Brain microvascular endothelial cell (primary cell): ENCODE measurements at places on chromosomes 7 and 10.

GRCh38 chr7:101628522-101628921 lies 574 bp downstream of the MYL10 start:
- no peak for DNase-seq

DNA sequence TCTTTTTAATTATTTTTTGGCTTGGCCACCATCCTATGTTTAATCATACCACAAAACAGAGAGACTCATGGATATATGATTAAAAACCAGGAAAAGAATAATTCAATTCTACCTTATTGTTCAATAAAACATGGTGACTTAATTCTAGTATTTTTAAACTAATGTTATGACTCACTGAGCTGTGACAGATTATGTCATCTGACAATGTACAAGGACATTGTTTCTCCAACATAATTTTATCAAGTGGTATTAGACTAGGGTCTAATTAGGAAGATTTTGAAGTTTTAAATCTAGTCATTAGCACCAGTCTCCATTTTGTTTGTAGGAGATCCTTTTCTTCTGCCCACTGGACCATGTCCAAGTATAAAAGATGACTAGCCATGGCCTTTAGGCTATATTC lies 199.3 kb upstream of the MDFIC start:
- no peak for DNase-seq

- DNase-seq = no peak
Measured at GRCh38 chr7:36159618-36160017, 6.6 kb downstream of the EEPD1 start.

DNA sequence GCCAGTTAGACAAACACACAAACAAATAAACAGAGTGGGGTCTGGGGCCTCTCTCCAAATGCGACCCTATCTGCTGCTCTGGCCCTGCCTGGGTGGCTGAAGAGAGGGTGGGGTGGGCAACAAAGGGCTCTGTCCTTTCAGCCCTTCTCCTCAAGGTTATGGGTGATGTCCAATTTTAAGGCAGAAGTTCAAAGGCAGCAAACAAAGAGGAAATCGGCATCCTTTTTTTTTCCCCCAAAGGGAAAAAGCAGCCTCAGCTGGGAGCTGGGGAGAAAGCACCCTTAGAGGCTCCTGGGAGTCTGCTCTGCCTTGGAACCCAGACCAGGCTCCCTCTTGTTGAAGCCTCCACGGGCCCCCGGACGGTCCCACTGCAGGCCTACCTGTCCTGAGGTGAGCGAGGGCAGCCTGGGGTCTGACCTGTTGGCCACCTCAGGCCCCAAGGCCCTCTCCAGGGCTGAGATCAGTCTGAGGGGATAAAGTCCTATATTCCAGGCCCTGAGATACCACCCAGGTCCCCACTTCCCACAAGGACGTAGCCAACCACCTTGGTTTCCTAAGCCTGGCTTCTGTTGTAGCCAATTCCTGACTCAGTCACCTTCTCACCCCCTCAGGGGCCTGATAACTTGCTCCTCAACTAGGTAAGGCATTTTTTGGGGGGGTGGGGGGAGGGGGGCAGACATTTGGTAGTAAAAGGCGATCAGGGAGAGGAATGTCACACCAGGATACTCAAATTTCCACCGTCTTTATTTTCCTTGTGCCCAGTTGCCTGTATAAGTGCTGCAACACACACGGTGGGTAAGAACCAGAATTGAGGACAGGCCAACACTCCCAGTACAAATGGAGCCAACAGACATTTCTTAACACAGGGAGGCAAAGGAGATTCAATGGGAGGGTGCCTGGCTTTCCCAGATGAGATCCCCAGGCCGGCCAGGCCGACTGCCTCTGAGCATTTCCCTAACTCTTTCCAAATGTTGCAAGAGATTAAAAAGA lies 4.3 kb downstream of the HOXA11 start:
- DNase-seq = no peak

- no peak for DNase-seq
Measured at GRCh38 chr7:13037216-13037615, 349.8 kb downstream of the ARL4A start.

- no peak for DNase-seq
Measured at GRCh38 chr10:107807836-107808235, 643.3 kb upstream of the SORCS1 start.

DNA sequence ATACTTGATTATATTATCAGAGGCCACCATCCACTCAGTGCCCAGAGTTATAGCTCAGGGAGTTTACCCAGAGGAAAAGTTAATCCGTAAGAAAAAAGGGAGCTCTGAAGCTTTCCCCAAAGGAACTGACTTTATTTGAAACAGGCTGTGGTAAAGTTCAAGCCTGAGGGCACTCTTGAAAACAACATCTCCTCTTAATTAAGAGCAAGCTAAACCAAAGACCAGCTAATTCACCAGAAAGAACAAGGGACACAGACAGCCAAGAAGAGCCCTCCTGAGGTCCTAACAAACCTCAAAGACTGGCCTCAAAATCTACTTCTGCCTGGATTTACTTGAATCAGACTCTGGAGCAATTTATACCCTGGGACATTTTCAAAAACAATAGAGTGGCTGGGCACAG lies 159.6 kb upstream of the CHST15 start:
- no peak for DNase-seq

GRCh38 chr10:34826857-34827766 lies 12.0 kb upstream of the PARD3 start:
- no peak for DNase-seq

GRCh38 chr10:85665078-85665477 lies 701.5 kb downstream of the GRID1 start:
- no peak for DNase-seq

DNA sequence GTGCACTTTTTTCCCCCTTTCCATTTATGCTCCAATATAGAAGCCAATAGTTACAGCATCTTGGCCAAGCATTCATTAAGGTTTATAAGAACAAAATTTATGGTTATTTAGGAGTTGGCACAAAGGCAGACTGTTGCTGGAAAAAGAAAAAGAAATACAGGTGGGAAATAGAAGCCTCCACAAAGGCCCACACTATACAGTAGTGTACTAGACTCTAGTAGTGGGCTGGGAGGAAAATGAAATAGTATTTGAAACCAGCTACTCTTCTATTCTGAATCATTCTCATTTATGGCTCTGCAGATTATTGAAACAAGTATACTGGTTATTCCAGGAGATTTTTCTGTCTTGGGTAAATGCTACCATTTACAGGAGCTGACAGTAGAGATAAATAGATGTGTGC lies 80.9 kb upstream of the CDK6 start:
- no peak for DNase-seq

DNA sequence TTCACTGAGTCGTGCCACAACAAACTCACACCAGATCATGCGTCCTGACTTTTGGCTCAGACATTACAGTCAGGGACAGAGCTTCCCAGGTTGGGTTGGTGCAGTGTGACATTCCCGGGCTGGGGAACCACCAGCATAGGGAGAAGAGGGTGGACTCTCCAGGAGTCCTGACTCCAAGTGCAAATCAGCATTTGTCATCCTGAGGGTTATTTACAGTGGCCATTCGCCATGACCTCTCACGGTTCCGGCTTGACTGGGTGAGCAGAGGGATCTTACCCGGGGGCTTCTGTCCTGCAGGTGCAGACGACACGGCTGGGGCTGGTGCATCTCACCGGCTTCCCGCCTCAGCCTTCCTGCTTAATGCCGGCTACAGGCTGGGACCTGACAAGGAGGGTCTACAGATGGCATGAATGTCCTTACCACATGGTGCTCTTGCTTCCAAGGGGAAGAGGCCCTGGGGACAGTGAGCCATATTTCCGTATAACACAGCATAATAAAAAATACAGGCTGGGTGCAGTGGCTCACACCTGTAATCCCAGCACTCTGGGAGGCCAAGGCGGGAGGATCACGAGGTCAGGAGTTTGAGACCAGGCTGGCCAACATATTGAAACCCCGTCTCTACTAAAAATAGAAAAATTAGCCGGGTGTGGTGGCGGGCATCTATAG lies 12.5 kb upstream of the INTS1 start:
- no peak for DNase-seq

- DNase-seq = no peak
Measured at GRCh38 chr10:80144067-80144695, 11.7 kb downstream of the PLAC9 start.

DNA sequence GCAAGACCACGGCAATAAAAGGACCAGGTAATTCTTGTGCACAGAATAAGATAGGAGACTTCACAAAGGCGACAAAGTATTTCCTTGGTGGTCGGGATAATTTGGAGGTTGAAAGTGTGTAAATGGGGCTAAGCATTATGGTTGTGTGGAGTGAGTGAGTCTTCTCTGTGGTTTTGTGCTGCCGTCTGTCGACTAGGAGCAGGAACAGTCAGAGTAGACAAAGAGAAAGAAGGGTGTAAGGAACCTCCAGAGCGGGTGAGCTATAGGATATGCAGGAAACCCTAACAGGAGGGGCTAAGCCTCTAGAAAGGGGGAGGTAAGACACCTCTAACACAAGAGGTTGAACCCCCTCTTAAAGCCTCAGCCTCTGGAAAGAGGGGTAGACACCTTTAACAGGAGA lies 201.6 kb downstream of the SH2D4B start:
- DNase-seq = no peak

DNA sequence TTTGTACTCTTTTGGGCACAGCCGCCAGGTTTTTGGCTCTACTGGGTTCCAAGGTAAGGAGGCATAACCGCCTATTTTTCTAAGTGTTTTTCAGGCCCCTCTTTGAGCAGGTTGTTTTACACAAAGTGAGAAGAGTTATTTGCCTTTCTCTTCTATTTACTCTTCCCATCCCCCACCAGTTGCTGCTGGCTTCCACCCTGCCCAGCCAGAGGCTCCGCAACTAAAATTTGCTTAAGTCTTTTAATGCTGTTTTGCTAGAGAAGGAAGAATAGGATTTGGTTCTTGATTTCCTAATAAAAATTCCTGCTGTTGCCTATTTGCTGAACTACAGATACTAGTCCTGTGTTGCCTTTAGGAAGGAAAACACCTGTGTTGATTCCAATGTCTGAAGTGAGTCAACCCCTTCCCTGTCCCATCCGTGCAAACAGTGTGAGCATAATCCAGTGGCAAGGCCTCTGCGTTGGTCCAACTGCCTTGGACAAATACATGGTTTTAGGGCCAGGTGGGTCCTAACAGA lies 1.9 kb downstream of the PLA2G12B start:
- DNase-seq = no peak

GRCh38 chr10:97643441-97643985 lies 3.0 kb downstream of the PI4K2A start:
- DNase-seq = no peak

- DNase-seq = no peak
Measured at GRCh38 chr10:71363936-71364335, 32.8 kb upstream of the CDH23 start.

DNA sequence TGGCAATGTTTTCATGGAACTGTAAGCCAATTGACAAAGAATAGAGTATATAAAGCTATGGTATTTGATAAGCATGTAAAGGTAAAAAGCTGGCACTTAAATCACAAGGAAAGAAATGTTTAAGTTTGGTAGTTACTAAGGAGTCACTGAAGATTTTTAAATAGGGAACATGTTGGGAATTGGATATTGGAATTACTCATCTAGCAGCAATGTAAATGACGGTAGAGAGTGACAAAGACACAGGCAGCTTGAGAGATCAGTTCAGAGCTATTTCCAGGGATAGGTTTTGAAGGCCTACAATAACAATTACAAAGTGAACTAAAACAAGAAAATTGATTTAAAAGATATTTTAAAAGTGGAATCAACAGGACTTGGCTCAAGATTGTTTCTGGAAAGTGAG lies 36.8 kb downstream of the SP8 start:
- DNase-seq = no peak

DNA sequence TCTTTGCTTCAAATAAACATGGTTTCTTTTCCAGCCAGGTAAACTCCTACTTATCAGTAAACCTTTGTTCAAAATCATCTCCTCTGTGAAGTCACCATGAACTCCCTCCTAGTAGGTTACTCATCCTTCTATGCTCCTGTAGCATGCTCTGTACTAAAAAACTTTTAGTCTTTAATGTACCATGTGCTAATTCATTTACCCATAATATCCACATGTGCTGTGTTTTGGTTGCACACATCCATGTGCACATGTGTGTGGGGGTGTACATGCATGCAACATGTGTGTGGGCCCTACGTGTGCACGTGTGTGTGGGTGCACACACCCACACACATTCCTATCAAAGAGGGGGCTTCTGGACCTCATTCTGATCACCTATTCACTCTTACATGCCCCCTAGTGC lies 259.9 kb upstream of the SP4 start:
- DNase-seq = no peak

DNA sequence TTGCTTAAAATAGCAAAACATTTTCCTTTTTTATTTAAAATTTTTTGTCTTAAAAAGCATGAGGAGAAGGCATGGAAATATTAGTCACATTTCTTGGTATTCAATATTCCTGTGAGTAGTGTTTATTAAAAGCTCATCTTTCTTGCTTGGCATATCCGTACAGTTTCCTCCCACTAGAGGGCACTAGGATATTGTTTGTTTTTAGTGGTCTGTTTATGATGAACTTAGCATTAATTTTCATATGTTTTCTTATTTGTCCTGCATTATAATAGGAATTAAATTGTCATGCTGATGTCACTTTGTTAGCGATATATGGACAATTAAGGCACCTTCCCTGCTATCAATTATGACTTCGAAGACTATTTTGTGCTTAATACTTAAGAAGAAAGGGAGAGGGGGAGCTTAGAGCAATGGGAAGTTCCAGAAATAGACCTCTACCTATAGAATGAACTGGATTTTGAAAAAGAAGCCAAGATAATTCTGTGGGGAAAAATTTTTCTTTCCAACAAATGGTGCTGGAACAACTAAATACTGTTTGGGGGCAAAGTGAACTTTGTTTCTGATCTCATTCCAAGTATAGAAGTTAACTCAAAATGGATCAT lies 91.0 kb upstream of the STRIP2 start:
- peak; percentile 41 for DNase-seq

- peak; percentile 96 for DNase-seq
Measured at GRCh38 chr7:4665661-4666060, 16.4 kb upstream of the FOXK1 start.

DNA sequence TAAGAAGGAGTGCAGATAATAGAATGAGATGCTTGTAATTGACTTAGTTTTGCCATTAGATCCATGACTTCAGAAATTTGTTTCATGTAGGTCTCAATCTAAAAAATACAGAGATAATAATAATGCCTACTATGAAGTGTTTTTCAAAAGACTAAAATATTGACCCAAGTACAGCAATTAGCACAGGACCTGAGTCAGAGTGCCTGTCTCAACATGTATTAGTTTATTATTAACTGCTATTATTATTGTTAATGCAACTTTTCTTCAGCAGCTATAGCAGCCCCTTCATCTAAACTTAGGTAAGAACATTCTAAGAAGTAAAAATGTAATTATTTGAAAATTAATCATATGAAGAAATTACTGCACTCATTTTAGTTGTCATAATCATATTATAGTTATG lies 82.9 kb upstream of the HGF start:
- DNase-seq = no peak

DNA sequence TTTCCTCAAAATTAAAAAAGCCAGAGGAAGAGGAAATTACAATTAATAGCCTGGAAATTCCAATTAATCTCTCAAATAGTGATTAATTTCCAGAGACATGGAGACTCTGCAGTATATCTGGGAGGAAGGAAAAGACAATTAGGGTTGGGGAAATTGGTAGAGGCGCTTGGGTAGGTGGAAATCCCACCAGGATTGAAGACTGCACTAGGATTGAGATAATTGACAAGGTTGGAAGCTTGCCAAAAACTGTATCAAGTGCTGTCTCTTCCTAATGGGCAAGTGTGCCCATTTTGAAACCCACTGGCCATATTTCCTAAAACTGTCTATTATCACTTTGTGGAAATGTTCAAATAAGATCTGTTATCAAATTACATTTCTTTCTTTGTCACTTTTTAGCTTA lies 21.6 kb downstream of the CHN2 start:
- DNase-seq = no peak
